Skeletal muscle cell (primary cell): ENCODE measurements at places on chromosomes 6 and 20.

- DNase-seq, result no peak
These were observed 170.8 kb downstream of the KCNQ5 start for GRCh38 chr6:72792692-72793091.

DNA sequence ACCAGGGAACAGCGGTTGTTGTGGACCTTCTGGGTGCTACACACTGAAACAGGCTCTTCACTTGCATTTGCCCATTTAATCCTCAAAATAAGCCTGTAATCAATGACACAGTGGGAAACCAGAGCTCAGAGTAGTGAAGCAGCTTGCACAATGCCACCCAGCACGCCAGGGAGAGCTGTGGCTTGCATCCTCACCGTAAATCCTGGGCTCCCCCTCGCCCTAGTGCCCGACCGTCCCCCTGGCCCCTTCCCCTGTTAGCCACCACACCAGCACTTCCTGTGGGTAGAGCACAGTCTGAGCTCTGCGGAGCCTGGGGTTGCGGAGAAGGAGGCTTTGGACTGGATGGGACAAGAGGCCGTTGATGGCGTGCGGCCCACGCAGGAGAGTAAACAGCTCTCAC lies 14.5 kb downstream of the VSTM2L start:
- no peak for DNase-seq

GRCh38 chr20:46746956-46747526 lies 37.6 kb downstream of the SLC2A10 start:
- no peak for DNase-seq

- DNase-seq, result no peak
These were observed 24.8 kb downstream of the GLYATL3 start for GRCh38 chr6:49524541-49524940.

- DNase-seq, result no peak
These were observed 551.2 kb downstream of the CDH26 start for GRCh38 chr20:60509407-60509806.

GRCh38 chr6:166046226-166046625 lies 121.4 kb downstream of the TBXT start:
- peak; percentile 73 for DNase-seq

DNA sequence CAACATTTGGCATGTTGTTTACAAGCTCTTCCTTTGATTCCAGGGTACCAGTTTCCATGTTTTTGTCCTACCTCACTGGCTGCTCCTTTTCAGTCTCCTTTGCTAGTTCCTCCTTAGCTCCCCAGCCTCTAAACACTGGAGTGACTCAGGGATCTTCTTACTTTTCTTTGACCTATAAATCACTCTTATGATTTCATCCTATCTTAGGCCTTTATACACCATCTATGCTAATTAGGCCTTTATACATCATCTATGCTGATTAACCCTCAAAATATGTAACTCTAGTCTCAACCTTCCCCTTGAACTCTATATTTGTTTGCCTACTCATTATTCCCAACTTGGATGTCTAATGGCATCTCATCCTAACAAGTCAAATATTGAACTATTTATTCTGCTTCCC lies 9.5 kb downstream of the TMEM30A start:
- DNase-seq, result peak; percentile 68

DNA sequence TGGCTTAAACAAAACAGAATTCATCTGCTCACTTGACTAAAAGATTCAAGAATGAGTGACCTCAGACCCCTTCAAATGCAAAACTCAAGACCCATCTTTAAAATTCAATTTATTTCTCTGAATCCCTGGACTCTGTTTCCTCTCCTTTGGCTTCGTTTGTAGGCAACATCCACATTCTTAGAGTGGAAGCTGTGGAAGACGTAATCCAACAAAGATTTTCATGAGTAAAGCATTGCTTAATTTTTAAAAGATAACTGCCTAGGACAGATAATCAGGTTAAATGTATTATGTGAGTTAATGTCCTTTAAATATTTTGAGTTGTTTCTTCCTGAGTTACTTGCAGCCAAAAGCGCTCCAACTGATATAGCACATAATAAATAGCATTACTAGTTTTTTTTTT lies 164.5 kb downstream of the ZMYND8 start:
- no peak for DNase-seq

DNA sequence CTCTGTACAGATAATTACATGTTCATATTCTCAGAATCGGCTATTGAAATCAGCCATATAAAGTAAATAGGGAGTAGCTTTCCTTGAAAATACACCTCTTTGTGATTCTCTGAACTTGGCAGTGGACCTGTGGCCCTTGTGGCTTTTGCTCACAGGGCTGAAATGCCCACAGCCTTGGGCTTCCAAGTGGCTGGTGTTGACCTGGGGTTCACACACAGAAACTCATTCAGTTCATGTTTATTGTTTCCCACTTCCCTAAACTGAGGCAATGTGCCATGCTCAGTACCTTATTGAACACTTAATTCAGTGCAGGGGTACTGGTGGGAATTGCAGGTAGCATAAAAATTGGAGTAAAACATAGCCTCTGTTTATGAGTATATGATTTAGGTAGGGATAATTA lies 19.1 kb upstream of the TULP4 start:
- no peak for DNase-seq

- no peak for DNase-seq
These were observed 168.9 kb upstream of the CENPW start for GRCh38 chr6:126170978-126171382.

GRCh38 chr20:51462566-51463276 lies 79.8 kb downstream of the NFATC2 start:
- peak; percentile 30 for DNase-seq

DNA sequence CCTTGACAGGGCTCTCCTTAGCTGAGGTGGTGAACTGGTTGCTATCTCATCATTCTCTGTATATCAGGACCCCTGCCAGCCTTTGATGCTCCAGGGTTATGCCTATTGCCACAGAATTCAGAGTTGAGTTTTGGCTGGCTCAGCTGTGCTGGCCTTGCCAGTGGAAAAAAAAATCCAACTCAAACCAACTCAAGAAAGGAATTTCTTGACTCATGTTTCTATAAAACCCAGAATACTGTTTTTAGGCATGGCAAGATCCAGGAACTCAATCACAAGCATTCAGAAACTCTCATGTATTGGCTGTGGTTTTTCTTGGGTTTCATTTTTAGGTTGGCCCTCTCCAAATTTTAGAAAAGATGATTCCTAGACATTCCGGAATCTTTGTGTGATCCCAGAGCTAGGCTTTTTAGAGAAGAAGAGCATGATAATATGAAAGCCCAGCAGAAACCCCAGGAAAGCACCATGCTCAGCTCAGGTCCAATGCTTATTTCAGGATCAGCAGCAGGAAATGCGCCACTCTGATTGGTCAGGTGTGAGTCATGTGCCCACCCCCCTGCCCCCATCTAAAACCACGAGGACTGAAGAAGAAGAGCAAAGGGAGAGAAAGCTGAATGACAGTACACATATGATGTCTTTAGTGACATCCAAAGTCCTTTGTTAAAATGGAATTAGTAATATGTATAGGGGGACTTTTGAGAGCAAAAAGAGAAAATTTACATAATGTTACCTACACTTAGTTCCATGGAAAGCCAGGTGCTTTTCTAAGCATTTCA lies 122.9 kb downstream of the RNF144B start:
- no peak for DNase-seq

GRCh38 chr6:94300424-94301144 lies 881.2 kb upstream of the EPHA7 start:
- DNase-seq, result no peak

DNA sequence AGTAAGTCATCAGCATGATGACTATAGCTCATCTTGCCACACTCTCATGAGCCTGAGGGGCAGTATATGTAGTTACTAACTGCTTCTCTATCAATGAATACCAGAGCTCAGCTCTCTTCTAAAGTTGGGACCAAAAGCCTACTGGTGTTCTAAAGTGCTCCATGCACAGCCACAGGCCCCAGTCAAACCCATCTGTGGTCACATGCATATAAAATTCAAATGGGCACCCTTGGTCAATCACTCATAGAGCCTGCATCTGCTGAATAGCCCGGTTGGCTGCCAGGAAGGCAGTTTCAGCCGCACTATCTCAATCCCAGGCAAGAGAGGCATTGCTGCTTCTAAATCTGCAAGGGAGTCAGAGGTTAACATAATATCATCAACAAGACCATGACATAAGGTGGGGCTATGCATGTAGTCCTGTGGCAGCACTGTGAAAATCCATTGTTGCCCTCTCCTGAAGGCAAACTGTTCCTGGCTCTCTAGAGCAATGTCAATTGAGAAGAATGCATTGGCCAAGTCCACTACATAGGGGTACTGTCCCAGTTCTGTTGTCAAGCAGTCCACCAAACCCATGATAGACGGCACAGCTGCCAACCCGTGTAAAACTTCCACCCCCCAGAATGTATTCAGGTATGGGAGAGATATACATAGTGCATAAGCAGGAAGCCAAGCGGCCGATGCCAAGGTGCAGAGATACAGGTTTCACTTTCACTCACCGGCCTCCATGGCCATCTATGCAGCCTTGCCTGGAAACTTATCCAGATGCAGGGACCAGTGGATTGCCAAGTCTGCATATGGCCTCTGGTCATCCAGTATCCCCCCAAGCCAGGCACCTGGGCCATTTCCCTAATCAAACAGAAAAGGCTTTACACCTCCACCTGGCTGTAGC lies 76.2 kb downstream of the ALDH8A1 start:
- DNase-seq, result no peak

DNA sequence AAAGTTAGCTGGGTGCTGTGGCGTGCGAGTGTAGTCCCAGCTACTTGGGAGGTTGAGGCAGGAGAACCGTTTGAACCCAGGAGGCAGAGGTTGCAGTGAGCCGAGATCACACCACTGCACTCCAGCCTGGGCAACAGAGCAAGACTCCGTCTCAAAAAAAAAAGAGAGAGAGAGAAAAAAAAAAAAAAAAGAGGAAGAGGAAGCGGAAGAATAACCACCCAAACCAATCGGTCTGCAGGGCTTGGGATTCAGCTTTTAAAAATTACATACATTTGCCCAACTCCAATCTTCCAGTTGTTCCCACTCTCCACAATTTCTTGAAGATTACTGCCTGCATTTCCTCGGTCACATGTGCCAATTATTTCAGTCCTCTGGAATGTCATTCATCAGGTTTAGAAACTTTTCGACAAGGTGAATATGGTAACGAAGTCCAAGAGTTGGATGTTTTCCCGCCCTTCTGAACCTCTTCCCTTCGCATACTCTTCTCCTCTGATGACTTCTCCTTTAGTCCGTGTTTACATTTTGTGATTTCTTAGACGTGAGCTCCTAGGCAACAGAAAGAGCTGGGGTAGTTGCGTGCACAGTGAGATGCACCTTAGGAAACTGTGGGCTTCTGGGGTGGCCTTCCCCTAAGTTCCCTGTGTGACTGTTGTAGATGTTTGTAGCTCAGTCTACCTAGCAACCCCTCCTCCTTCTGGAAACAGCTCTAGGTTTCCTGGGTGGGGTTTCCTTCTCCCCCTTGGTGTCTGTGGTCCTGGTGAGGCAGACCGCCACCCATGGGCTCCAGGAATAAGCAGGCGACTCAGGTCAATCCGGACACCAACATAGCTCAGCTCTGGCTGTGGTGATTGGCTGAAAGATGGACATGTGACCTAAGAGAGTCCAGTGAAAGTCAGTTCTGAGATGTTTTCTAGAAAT lies 63.0 kb upstream of the NCOA3 start:
- DNase-seq, result no peak

GRCh38 chr6:148367411-148368024 lies 24.9 kb downstream of the SASH1 start:
- peak; percentile 62 for DNase-seq

DNA sequence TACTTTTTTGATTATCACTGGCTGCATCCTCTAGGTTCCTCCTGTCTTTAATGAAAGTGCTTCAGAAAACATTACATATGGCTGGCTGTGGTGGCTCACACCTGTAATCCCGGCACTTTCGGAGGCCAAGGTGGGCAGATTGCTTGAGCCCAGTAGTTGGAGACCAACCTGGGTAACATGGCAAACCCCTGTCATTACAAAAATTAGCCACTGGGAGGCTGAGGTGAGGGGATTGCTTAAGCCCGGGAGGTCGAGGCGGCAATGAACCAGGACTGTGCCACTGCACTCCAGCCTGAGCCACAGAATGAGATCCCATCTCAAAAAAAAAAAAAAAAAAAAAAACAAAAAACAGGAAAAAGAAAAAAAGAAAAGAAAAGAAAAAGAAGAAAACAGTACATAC lies 35.3 kb downstream of the BEND3 start:
- DNase-seq, result no peak

- DNase-seq, result no peak
These were observed 1.4 kb downstream of the UNC93A start for GRCh38 chr6:167292301-167293087.

- no peak for DNase-seq
These were observed 12.1 kb downstream of the VAPB start for GRCh38 chr20:58401162-58401561.

GRCh38 chr20:23697947-23698346 lies 9.1 kb upstream of the CST4 start:
- DNase-seq, result no peak

DNA sequence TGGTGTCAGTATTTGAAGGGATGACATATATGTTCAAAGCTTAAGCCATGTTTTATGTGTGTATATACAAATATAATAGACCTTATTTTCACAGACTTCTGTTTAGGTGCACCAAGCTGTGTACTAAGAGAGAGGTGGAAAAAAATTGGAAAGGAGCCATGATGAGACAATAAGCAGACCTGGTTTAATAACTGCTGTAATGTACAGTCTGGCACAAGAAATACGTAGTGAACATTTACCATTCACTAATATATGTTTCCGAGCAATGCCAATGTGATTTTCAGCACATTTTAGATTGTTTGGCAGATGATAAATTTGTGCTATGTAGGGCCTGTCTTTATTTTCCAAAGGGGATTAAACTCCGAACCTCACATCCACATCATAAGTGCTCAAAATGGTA lies 116.3 kb downstream of the KHDC1L start:
- DNase-seq, result no peak

DNA sequence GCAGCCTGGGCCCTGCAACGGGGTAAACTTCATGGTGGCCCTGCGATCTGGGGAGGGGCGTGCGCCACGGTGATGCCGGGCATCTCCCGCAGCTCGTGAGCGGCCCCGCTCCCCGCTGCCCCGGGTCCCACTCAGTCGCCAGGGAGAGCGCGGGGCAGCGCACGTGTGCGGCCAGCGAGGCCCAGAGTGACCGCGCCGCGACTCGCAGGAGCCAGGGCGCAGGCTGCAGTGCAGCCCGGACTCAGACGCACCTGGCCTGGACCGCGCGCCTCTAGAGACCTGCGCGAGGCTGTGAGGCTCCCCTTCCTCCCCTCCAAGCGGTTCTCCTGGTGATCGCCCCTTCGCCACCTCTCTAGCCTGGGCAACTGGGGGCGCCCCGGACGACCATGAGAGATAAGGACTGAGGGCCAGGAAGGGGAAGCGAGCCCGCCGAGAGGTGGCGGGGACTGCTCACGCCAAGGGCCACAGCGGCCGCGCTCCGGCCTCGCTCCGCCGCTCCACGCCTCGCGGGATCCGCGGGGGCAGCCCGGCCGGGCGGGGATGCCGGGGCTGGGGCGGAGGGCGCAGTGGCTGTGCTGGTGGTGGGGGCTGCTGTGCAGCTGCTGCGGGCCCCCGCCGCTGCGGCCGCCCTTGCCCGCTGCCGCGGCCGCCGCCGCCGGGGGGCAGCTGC lies 652 bp downstream of the BMP6 start:
- DNase-seq, result no peak

GRCh38 chr20:16953858-16954257 lies 205.7 kb downstream of the OTOR start:
- DNase-seq, result no peak

- no peak for DNase-seq
These were observed 930.2 kb downstream of the TFAP2A start for GRCh38 chr6:9484686-9485085.

- DNase-seq, result no peak
These were observed 40.4 kb upstream of the KIF25 start for GRCh38 chr6:167956983-167957492.

- DNase-seq, result no peak
These were observed 68.7 kb downstream of the TOX2 start for GRCh38 chr20:43983359-43983758.
